ENCODE measurements at places on chromosomes 1 and 21. TPM values are rescaled to one million over a fixed set of nuclear protein-coding genes. Genes with fewer than 3 reads are reported as not detected.

DNA sequence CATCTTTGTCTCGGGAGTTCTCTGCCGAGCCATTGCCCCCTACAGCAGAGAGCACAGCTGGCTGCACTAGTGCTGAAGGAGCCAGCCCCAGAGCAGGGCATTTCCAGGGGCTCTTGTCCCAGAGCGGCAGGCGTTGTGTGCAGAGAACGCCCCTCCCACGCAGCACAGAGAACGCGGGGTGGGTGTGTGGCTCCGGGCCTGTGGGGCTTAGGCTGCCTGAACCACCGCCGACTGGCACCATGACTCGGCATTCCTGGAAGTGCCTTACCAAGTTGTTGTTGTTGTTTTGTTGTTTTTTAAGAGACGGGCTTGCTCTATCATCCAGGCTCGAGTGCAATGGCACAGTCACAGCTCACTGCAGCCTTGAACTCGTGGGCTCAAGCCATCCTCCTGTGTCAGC is 15.8 kb upstream of the DIP2A start:
- no peak for DNase-seq

DNA sequence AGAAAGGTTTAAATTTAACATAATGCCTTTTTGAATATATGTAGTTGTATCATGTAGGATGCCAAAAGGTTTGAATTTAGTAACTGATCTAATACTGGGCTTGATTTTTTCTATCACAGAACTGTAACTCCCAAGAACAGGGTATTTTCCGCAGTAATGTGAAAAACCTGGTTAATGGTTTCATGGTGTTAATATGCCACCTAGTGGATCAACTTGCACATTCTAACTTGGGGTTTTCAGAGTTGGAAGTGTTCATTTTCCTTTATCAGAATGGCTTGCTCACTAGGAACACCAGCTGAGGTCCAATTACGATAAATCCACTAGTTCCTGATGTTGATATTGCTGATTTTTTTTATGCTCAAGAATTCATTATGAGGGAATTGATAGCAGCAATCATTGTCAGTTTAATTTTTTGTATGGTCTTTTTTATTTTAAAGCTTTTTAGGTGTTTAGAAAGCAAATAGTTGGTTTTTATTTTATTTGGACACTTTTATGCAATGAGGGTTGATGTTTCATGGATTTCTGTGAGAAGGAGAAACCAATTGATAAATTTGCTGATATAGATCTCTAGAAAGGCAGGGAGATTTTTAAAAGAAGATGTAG is 157.2 kb downstream of the PLA2G4A start:
- DNase-seq, result peak; percentile 78

- peak; percentile 57 for DNase-seq
These were observed 138.8 kb upstream of the DPYD start for GRCh38 chr1:98059620-98060019.

- DNase-seq, result no peak
These were observed 131.5 kb downstream of the RNF220 start for GRCh38 chr1:44536357-44537209.

GRCh38 chr1:67439277-67440029 is 9.3 kb upstream of the SERBP1 start:
- DNase-seq, result no peak

DNA sequence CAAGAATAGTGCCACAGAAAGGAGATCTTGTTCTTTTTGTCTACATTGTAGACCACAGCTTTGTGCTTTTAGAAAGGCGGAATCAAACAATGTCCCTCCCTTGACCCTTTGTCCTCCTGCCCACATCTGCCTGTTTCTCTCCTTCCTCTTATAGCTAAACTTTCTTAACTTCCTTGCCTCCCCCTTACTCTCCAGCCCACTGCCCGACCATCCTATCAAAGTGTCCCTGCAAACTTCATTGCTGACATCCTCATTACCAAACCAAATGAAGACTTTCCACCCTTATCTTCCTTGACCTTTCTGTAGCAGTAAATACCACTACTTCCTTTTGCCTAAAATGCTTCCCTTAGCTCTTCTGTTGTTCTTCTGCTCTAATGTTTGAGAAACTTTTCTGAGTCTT is 5.0 kb downstream of the SELP start:
- DNase-seq, result no peak

- DNase-seq, result no peak
These were observed 26.2 kb upstream of the PLCH2 start for GRCh38 chr1:2449636-2450454.

DNA sequence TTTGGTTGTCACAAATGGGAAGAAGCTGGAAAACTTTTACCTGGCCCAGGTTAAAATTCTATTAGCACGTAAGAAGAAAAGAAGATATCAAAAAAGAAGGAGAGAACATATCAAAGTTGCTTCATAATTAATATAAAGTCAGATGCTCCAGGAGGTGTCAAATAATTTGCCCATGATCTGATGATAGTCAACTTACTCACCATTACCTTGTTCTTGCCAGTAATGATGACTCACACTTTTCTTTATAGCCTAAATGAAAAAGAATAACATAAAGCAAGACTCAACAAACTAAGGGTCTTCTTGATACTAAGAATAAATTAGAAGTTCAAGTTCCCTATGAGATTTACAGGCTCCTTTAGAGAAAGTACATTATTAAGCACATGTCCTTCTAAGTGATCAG is 580.4 kb downstream of the TTLL7 start:
- no peak for DNase-seq

The FCRL2 gene
- total RNA-seq, result not detected

The LAMB3 gene
- 0.72 TPM for total RNA-seq
